ENCODE measurements at places on chromosomes 1 and 21.

- no peak for DNase-seq
Measured at GRCh38 chr1:63774617-63775417, 1.0 kb downstream of the ROR1 start.

DNA sequence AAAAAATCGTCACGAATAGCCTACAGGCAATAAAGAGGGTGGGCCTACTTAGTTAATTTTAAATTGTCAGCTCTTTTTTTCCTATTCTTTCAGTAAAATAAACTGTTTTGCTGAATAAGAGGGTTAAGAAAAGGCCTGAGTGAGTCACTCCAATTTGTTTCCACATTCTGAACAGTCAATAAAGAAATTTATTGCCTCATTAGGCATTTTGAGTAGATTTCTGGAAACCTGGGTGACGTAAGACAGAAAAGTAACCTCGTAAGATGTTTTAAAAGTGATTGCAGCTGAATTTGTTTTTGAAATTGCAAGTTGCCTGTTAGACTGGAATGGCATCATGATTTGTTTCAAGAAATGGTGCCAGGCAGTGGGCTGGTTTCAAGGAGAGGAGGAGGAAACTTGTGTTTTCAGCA, 439.3 kb downstream of the USP25 start:
- no peak for DNase-seq

DNA sequence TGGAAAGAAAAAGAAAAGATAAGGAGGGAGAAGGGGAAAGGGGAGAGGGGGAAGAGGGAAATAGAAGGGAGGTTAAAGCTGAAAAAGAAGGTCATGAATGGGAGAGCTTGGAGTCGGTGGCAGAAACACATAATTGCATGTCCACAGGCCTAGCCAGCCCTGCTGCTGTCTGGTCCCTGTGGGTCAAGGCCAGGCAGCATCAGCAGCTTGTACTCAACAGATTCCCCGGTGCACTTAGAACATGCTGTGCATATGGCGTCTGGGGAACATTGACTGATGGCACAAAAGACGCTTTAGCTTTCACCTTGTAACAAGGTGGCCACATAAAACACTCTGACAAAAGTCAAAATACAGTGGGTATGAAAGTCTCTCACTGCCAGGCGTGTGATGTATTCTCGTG, 25.9 kb downstream of the COG2 start:
- DNase-seq, result no peak

DNA sequence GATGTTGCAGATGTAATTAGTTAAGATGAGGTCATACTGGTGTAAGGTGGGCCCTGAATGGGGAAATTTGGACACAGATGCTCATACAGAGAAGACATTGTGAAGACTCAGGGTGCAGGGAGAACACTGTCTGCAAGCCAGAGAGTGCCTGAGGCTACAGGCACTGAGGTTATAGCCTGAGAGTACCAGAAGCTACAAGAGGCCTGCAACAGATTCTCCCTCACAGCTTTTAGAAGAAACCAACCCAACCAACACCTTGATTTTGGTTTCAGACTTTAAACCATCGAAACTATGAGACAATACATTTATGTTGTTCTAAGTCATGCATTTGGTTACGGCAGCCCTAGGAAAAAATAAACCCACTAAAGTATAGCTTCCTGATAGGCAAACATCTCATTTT, 321.7 kb upstream of the USP25 start:
- no peak for DNase-seq
